ENCODE measurements at places on chromosomes 5 and 9. TPM values are rescaled to one million over a fixed set of nuclear protein-coding genes. Genes with fewer than 3 reads are reported as not detected.
A peak's percentile ranks its signal among the peaks of the same experiment; 100 is the strongest.

GRCh38 chr5:169551146-169551545, 32.4 kb upstream of the SPDL1 start:
- peaks cover 4% of the 10 kb centered on the region for H3K27me3 ChIP-seq
- no peak overlapping the region for H3K27ac ChIP-seq
- H3K36me3 ChIP-seq, result no peaks in the 10 kb centered on the region
- DNase-seq, result no peak
- no peaks in the 10 kb centered on the region for H3K4me1 ChIP-seq
- no peak overlapping the region for H3K4me3 ChIP-seq

- peaks cover 16% of the 10 kb centered on the region for H3K36me3 ChIP-seq
- DNase-seq, result no peak
- no peak overlapping the region for H3K4me3 ChIP-seq
- H3K4me1 ChIP-seq, result no peaks in the 10 kb centered on the region
Measured at GRCh38 chr5:32100230-32100629, 73.9 kb downstream of the GOLPH3 start.

- DNase-seq, result no peak
- H3K4me3 ChIP-seq, result peak overlapping the region; percentile 69
- peak overlapping the region; percentile 5 for H3K27ac ChIP-seq
- peaks cover 68% of the 10 kb centered on the region for H3K4me1 ChIP-seq
- H3K27me3 ChIP-seq, result no peaks in the 10 kb centered on the region
Measured at GRCh38 chr5:150488519-150489359, 19.2 kb upstream of the NDST1 start.

DNA sequence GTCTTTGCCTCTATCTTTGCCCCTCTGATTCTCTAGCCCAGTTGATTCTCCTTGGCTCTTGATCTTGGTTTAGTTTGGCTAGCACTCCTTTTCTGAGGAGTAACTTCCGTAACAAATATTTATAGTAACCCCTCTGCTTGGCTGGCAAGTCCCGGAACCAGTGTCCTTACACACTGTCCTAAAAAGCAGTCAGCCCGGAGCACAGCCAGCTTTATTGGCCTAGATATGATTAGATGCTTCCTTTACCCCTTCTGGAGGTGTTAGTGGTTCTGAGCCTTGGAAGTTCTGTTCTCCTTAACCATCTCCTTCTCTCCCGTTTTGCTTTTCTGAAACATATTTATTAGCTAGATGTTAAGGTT, 17.0 kb upstream of the MSMP start:
- H3K27ac ChIP-seq, result no peak overlapping the region
- H3K36me3 ChIP-seq, result no peaks in the 10 kb centered on the region
- H3K4me1 ChIP-seq, result peaks cover 11% of the 10 kb centered on the region
- H3K4me3 ChIP-seq, result no peak overlapping the region

- no peaks in the 10 kb centered on the region for H3K27me3 ChIP-seq
- H3K4me1 ChIP-seq, result no peaks in the 10 kb centered on the region
- no peaks in the 10 kb centered on the region for H3K36me3 ChIP-seq
- H3K27ac ChIP-seq, result no peak overlapping the region
- DNase-seq, result no peak
Measured at GRCh38 chr5:56498759-56499395, 265.7 kb upstream of the ANKRD55 start.

DNA sequence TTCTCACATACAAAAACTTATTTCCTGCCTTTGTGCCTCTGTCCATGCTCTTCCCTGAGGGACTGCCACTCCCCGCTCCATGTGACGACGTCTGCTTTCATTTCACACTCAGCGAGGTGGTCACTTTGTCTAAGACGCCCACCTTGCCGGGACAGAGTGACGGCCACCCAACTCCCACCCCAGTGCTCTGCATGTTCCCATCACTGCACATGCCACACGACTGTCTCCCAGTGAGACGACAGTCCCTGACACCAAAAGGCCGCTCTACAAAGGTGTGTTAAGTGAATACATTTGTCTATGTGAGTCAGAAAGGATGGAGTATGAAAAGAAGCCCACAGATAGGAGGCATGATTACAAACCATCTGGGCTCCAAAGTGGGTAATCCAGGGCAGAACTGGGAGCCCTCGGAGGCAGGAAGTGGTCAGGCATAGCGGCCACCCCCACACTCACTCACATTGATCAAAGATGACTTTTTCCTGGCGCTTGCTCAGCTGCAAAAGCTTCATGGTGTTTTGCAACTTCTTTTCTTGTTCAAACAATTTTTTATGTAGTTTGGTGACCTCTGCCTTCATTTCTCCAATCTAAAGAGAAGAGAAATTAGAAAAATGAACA, 185.8 kb downstream of the CDK5RAP2 start:
- no peak overlapping the region for H3K27ac ChIP-seq
- no peaks in the 10 kb centered on the region for H3K4me1 ChIP-seq
- H3K4me3 ChIP-seq, result no peak overlapping the region
- no peaks in the 10 kb centered on the region for H3K27me3 ChIP-seq
- peaks cover 44% of the 10 kb centered on the region for H3K36me3 ChIP-seq
- no peak for DNase-seq

DNA sequence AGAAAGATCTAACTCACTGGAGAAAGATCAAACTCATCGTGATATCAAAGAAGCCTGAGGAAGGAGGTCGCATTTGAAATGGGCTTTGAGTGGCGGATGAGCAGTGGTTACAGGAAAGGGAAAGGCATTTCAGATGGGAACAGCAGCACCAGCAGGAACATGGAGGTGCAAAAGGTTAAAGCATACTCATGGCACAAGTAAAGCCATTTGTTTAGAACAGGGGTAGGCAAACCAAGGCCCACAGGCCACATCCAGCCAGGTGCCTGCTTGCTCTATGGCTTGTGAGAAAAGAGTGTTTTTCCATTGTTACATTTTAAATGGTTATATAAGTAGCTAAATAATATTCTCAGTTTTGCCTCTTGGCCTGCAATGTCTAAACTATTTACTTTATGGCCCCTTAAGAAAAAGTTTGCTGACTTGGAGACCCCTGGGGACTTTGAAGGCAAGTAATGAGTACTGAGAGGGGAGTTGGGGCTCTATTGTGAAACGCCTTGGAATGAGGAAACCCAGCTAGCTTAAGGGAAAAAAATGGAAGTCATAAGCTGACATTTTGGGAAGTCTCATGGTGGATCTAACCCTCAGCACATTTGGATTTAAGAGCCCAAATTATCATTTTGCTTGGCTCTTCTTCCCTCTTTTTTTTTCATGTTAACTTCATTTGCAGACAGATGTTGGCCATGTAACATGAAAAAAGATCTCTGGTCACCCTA, 211.1 kb downstream of the NR3C1 start:
- no peaks in the 10 kb centered on the region for H3K27me3 ChIP-seq
- H3K4me3 ChIP-seq, result no peak overlapping the region
- H3K4me1 ChIP-seq, result peaks cover 22% of the 10 kb centered on the region
- no peaks in the 10 kb centered on the region for H3K36me3 ChIP-seq
- no peak overlapping the region for H3K27ac ChIP-seq

- DNase-seq, result no peak
- no peaks in the 10 kb centered on the region for H3K36me3 ChIP-seq
- H3K4me3 ChIP-seq, result no peak overlapping the region
- no peaks in the 10 kb centered on the region for H3K27me3 ChIP-seq
Measured at GRCh38 chr9:22514871-22515270, 68.2 kb downstream of the DMRTA1 start.

DNA sequence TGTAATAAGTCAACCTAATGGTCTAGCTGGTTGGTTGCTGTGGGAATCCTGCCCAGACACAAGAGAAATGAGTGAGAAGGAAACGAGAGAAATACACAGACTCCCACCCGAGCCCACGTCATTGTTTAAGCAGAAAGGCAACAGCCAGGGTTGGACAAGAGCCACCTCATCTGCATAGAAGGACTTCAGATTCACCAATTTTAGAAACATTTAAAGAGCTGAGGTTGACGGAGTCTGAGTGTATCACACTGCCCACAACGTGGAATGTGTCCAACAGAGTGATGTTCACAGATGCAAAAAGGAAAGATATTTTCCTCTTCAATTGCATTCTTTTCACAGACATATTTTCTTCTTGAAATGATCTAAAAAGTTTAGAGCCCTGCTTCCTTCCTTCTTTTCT, 349.5 kb downstream of the AGTPBP1 start:
- no peaks in the 10 kb centered on the region for H3K36me3 ChIP-seq
- H3K27me3 ChIP-seq, result no peaks in the 10 kb centered on the region
- DNase-seq, result no peak

DNA sequence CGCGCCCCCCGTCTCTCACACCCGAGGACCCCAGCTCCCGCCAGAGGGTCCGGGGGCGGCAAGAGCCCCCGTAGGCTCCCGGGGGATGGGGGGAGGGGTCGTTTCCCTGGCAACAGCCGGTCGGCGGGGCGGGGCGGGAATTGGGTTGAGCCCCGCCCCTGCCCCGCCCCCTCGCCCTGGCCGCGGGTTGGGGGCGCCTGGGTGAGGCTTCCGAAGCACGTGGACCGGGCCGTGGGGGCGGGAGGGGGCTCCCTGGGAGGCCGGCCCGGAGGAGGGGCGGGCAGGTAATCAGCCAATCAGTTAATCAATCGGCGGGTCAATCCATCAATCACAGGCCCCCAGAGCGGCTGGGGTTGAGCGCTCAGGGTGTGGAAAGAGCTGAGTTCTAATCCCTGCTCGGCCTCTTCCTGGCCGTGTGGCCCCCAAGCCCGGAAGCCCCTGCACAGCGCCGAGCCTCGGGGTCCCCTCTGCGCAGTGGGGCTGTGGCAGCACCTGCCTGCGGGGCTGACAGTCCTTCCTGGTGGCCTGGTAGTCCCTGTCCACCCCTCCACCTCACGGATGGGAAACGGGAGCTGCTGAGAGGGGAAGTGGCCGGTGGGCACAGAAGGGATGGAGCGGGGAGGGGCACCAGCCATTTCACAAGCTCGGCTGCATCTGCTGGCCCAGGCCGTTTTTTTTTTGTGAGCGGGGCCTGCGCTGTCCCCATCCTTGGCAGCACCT, 174.2 kb upstream of the IER5L start:
- H3K27me3 ChIP-seq, result no peaks in the 10 kb centered on the region
- no peak overlapping the region for H3K27ac ChIP-seq
- H3K4me1 ChIP-seq, result no peaks in the 10 kb centered on the region
- DNase-seq, result no peak
- H3K36me3 ChIP-seq, result no peaks in the 10 kb centered on the region

DNA sequence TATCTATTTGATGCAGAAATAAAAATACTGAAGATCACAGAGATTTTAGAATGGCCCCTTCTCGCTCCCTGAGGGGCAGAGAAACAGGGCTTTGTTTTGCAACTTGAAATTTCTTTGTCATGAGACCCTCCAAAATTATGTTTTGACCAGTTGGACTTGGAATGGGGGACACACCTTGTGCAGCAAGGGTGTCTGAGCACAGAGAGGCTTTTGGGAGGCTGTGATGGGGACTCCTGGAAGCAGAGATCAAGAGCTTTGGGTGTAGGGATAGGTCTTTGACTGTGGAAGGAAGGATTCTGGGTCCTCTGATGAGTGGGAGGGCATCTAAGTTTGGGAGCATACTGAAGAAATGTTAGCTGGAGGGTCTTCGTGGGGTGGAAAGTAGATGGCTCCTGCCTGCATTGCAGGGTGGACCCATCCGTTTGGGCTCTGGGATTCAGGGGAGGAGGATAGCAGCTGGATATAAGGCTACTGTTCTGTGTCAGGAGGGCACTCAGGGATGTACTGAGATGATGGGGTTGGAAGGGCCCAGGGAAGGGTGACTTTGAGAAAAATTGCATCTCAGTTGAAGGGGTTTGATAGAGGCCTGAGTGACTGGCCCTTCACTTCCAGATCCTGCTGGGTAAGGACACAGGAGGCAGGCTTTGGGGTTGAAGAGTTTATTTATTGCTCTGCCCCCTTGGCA, 1.8 kb upstream of the MYORG start:
- H3K4me1 ChIP-seq, result peaks cover 34% of the 10 kb centered on the region
- no peak overlapping the region for H3K4me3 ChIP-seq
- H3K27me3 ChIP-seq, result peaks cover 18% of the 10 kb centered on the region
- H3K36me3 ChIP-seq, result no peaks in the 10 kb centered on the region
- H3K27ac ChIP-seq, result no peak overlapping the region

DNA sequence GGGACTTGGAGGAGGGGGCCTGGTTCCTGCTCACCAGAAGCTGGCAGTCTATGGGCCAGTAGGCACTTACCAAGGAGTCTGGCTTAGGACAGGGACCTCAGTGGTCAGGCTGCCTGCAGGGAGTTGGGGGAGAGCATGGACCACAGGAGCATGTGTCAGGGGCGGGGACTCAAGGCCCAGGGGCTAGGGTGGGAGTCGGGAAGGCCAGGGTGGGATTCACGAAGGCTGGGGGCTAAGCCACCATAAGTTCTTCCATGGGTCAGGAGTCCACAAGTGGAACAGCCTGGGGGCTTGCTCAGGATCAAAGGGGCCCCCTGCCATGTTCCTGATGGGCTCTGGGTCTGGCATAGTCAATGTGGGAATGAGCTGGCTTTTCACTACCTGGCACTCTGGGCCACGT, 11.5 kb upstream of the SLC25A48 start:
- H3K36me3 ChIP-seq, result no peaks in the 10 kb centered on the region
- no peak overlapping the region for H3K4me3 ChIP-seq
- H3K27ac ChIP-seq, result no peak overlapping the region
- H3K4me1 ChIP-seq, result no peaks in the 10 kb centered on the region
- no peak for DNase-seq
- H3K27me3 ChIP-seq, result peaks cover 5% of the 10 kb centered on the region

- H3K4me3 ChIP-seq, result no peak overlapping the region
- no peaks in the 10 kb centered on the region for H3K27me3 ChIP-seq
- no peak overlapping the region for H3K27ac ChIP-seq
Measured at GRCh38 chr9:33867747-33868439, 50.9 kb downstream of the UBE2R2 start.

GRCh38 chr5:180126716-180127681, 55.4 kb upstream of the RNF130 start:
- no peak overlapping the region for H3K27ac ChIP-seq
- no peak for DNase-seq
- H3K4me3 ChIP-seq, result no peak overlapping the region
- no peaks in the 10 kb centered on the region for H3K27me3 ChIP-seq

DNA sequence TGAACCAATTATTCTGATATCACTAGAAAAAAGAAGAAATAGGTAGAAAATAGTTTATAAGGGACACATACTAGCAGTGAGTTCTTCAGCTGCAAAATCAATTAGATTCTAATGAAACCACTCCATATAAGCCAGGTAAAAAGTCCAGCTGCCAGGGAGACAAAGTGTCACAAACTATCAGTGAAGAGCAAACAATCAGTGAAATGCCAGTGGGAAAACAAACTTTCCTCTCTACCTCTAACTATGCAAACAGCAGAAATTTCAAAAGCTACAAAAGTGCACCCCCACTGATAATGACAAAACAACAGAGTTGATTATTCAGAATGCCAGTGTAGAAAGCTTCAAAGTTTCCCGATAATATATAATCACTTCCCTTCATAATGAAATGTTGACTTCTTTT, 637.2 kb upstream of the ITGA1 start:
- H3K27ac ChIP-seq, result no peak overlapping the region
- H3K4me1 ChIP-seq, result no peaks in the 10 kb centered on the region
- DNase-seq, result no peak
- H3K27me3 ChIP-seq, result no peaks in the 10 kb centered on the region

- no peak overlapping the region for H3K27ac ChIP-seq
- no peak for DNase-seq
- peaks cover 12% of the 10 kb centered on the region for H3K4me1 ChIP-seq
- H3K4me3 ChIP-seq, result no peak overlapping the region
Measured at GRCh38 chr5:90899014-90899604, 340.5 kb downstream of the ADGRV1 start.

The PDE8B gene
- not detected for polyA plus RNA-seq

The SLC4A9 gene
- polyA plus RNA-seq, result 0.14 TPM

The ANXA2R gene
- polyA plus RNA-seq, result 0.13 TPM

The SLC2A8 gene
- 9.5 TPM for polyA plus RNA-seq

The SEMA6A gene
- polyA plus RNA-seq, result 0.84 TPM

The HINT1 gene
- 467 TPM for polyA plus RNA-seq

The PCDHB5 gene
- 0.09 TPM for polyA plus RNA-seq

The ENHO gene
- polyA plus RNA-seq, result not detected

The AQP3 gene
- polyA plus RNA-seq, result 215 TPM

The BTNL3 gene
- polyA plus RNA-seq, result not detected

The FAF2 gene
- polyA plus RNA-seq, result 44.7 TPM

The OLFML2A gene
- 1.1 TPM for polyA plus RNA-seq

The TMC1 gene
- 0.24 TPM for polyA plus RNA-seq

The PCDHGB1 gene
- 0.08 TPM for polyA plus RNA-seq

The GABRA1 gene
- not detected for polyA plus RNA-seq
